ENCODE measurements at places on chromosomes 11 and 22. TPM values are rescaled to one million over a fixed set of nuclear protein-coding genes. Genes with fewer than 3 reads are reported as not detected.

Gene KRTAP5-2
- not detected for total RNA-seq

Gene HSPB2
- not detected for total RNA-seq

Gene APOBEC3C
- 23.7 TPM for total RNA-seq

GRCh38 chr22:24937114-24937513 is 9.4 kb downstream of the LHFPL7 start:
- H3K4me1 ChIP-seq: no peaks in the 10 kb centered on the region
- no peak overlapping the region for H3K4me3 ChIP-seq
- no peak overlapping the region for H3K27ac ChIP-seq
- H3K36me3 ChIP-seq: no peaks in the 10 kb centered on the region
- H3K27me3 ChIP-seq: peaks cover 5% of the 10 kb centered on the region
- DNase-seq: peak; percentile 42

GRCh38 chr11:253160-253885 is 16.5 kb downstream of the PSMD13 start:
- H3K4me1 ChIP-seq: no peaks in the 10 kb centered on the region
- H3K27ac ChIP-seq: no peak overlapping the region
- no peak overlapping the region for H3K4me3 ChIP-seq
- DNase-seq: no peak

- DNase-seq: no peak
- no peak overlapping the region for H3K4me3 ChIP-seq
- no peak overlapping the region for H3K27ac ChIP-seq
- H3K36me3 ChIP-seq: peaks cover 21% of the 10 kb centered on the region
- H3K27me3 ChIP-seq: no peaks in the 10 kb centered on the region
Observed at GRCh38 chr11:72084076-72084475, 3.4 kb downstream of the LRRC51 start.

- H3K27ac ChIP-seq: no peak overlapping the region
- peaks cover 40% of the 10 kb centered on the region for H3K36me3 ChIP-seq
- H3K27me3 ChIP-seq: no peaks in the 10 kb centered on the region
- no peak for DNase-seq
Observed at GRCh38 chr11:67237574-67237973, 28.7 kb upstream of the GRK2 start.

DNA sequence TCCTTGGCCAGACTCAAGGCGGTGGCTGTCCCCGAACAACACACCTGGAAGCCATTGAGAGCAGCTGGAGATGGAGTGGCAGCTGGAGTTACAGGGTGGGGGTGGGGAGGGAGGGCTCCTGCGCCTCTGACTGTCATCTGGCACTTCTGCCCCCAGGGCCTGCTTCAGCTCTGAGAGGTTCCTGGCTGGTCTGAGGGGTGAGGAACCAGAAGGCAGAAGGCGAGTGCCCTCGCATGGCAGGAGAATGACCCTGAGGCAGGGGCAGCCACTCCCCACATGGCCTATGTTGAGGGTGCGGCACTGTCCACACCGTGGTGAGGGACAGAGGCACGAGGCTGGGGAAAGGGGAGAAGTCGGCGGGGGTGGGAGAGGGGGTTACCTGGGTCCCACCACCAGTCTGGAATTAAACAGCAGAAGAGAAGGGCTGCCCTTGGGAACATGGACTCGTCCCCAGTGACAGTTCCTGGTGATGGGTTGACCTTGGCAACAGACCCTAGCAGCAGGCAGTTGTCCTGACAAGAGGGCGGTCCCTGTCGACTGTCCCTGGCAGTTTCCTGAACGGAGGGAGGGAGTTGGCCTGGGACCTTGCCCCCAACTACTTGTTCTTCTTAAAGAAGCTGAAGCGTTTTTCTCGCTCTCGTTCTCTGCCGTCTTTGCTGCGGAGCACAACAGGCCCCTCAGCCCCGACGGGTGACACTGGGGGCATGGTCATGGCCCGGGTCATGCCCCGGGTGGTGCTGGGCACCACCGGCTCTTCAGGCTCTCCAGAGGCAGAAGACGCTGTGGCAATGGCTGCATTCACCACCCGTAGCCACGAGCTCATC is 7.8 kb upstream of the RBM4B start:
- H3K27ac ChIP-seq: no peak overlapping the region
- DNase-seq: no peak
- peaks cover 27% of the 10 kb centered on the region for H3K36me3 ChIP-seq
- H3K27me3 ChIP-seq: no peaks in the 10 kb centered on the region

- peak overlapping the region; percentile 70 for H3K4me3 ChIP-seq
- peak overlapping the region; percentile 85 for H3K27ac ChIP-seq
- peaks cover 59% of the 10 kb centered on the region for H3K4me1 ChIP-seq
- peak; percentile 45 for DNase-seq
- peaks cover 42% of the 10 kb centered on the region for H3K36me3 ChIP-seq
Observed at GRCh38 chr22:39999144-39999757, 4.5 kb downstream of the FAM83F start.

DNA sequence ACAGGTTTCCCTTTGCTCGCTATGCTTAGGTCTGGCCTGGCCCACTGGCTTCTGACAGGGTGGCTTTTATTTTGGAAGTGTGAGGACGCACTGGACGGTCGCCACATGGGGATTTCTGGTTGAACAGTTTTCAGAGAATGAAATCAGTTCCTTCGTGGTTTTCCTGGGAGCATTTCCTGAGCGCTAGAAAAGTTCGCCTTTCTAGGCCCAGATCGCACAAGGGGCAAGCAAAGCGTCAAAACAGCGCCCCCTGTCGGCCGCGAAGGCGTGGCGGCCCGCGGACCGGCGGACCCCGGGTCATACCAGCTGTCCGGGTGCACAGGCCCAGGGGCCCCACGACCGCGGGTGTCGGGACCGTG is 12.7 kb upstream of the CYP2R1 start:
- peak overlapping the region; percentile 37 for H3K4me3 ChIP-seq
- H3K4me1 ChIP-seq: peaks cover 11% of the 10 kb centered on the region
- no peaks in the 10 kb centered on the region for H3K27me3 ChIP-seq
- no peaks in the 10 kb centered on the region for H3K36me3 ChIP-seq
- DNase-seq: peak; percentile 62

GRCh38 chr11:96229354-96229977 is 113.5 kb downstream of the MAML2 start:
- H3K27ac ChIP-seq: no peak overlapping the region
- no peaks in the 10 kb centered on the region for H3K36me3 ChIP-seq
- H3K4me3 ChIP-seq: no peak overlapping the region

DNA sequence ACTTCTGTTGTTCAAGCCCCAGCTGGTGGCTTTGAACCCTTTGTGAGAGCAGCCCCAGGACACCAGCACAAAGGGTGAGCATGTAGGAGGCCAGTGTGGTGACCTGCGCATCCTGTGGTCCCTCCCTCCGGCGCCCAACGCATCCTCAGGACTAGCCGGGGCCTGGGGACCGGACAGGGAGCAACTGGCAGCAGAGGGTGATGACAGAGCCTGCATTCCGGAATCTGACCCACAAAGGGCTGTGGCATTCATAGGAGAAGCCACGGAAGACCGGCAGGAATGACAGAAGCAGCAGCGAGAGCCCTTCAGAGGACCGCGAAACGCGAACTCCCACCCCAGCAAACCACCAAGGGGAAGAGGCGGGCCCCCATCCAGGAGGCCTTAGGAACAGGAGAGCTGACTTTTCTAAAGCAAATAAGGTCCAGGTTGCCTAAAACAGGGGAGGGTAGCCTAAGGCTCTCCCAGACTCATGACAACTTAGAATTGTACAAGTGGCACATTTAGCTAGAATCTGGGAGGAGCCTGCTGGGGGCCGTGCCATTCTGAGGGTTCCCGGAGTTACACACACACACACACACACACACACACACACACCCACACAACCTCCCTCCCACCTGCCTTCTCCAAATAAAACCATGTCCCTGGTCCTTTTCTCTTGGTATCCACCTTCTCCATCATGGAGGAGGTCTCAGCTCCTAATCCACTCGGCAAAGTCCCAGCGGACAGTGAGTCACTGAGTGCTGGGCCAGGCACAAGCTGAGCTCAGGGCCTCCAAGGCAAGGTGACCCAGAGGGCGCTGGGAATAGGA is 232.7 kb downstream of the CTTN start:
- no peak overlapping the region for H3K27ac ChIP-seq
- H3K36me3 ChIP-seq: peaks cover 9% of the 10 kb centered on the region
- no peak overlapping the region for H3K4me3 ChIP-seq

DNA sequence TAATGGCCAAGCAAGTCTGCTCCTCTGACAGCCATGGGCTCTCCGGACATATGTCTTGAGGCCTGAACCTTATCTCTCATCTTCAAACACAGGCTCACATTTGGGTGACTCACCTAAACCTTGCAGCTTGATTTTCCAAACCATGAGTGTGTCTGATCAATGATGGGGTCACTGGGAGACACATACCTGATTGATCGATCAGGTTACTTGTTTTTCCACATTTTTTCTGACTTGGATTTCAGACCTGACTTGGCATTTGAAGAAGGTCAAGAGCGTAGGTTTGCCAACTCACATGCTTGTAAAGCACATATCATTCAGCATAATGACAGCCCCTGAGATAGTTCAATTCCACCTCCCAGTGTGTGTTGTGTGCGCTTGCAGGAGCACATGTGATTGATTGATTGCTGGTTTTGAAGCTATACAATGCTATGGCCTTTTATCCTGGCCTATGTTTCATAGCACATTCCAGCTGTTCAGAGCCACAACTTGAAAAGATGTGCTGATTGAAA is 116.7 kb upstream of the KIRREL3 start:
- H3K27me3 ChIP-seq: no peaks in the 10 kb centered on the region
- H3K4me1 ChIP-seq: peaks cover 9% of the 10 kb centered on the region
- DNase-seq: peak; percentile 20
- H3K4me3 ChIP-seq: no peak overlapping the region
- no peaks in the 10 kb centered on the region for H3K36me3 ChIP-seq
